ENCODE measurements at places on chromosomes 2 and 18.
A peak's percentile ranks its signal among the peaks of the same experiment; 100 is the strongest.

- DNase-seq, result no peak
Measured at GRCh38 chr2:45497355-45497754, 113.7 kb downstream of the SRBD1 start.

DNA sequence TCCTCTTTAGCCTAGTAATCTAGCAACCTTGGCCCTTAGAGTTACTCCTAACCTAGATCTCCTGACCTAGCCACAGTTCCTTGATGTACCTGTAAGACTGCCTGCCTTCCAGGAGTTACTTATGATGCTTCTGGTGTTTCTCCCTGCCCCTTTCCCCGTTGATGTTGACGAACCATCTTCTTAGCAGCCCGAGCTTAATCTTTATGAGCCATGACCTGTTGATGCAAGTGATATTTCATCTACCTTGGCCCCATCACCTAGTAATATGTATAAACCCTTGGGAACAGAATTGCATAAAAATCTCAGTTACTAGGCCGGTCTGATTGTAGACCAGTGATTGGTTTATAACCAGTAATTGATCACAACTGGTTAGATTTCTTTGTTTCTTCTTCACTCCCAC, 2.7 kb downstream of the IMPACT start:
- no peak for DNase-seq

DNA sequence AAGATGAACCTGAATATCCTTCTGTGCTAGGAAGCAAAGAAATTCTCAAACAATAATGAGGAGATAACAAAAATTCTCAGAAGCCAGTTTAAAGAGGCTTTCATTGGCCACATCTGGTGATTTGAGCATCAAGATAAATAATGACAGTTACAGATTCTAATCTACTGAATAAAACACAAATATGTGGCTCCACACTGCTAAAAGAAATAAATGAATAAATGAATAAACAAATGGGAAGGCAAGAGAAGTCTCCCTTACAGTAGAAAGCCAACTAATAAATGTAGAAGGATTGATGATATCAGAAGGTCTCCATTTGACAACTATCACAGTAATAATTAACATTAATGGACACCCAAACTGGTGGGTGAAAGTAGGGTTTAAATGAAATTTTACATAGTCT, 54.6 kb upstream of the ADAM23 start:
- DNase-seq, result no peak

DNA sequence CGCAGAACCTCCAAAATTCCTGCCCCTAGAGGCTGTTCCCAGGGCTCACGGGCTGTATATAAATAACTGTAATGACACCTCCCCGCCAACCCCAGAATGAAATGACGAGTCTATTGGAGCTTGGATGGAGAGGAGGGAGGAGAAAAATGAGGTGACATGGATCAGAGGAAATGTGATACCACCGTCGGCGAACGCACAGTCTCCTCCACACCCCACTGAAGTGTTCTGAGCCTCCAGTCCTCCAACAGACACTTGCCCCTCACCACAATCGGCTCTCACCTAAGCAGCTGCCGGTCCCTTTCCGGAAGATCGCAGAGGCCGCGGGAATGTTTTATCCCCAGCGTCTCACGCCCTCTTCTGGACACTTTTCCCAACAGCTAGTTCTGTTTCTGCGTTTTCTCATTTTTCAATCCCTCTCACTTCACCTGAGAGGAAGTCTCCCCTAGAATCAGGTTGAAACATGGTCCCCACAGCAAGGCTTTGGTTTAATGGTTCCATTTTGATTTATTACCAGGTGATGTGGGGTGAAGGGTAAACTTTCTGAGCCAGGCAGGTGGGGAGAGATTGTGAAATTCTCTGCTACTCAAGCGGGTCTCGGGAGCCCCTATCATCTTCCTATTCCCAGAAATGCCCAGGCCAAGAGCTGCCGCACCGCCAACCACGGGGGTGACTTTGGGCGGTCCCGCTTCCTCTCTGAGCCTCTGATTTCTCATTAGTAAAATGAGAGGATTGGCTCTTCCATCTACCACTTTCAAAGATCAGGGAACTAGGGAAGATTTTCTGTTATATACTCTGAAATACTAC, 9.1 kb upstream of the MYO5B start:
- DNase-seq, result no peak

DNA sequence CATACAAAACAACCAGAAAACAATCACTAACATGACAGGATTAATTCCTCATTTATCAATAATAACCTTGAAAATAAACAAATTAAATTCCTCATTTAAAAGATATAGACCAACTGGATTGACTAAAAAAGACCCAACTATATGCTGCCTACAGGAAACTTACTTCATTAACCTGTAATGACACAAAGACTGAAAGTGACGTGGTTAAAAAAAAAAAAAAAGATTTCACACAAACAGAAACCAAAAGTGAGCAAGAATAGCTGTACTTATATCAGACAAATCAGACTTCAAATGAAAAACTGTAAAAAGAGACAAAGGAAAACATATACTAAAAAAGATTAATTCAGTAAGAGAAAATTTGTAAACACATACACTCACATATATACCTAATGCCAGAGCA, 201.2 kb downstream of the CCDC178 start:
- DNase-seq, result no peak

DNA sequence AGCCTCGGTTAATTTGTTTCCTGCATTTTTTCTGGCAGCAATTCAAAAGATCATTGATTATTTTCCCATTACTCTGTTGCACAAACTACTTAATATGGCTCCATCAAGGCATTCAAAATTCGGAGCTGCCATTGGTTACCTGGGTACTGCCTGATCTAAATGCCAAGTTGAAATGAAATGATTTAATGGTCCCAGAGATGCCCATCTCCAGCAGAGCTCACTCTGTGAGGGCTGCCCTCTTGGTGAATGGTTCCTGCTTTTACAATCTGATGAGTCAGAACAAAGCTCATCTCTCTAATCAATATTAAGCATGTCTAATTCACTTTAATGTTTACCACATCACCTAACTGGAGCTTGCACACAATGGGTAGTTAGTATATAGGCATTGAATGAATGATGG, 126.1 kb downstream of the CTNNA2 start:
- DNase-seq, result no peak

GRCh38 chr2:150681120-150681804, 193.8 kb upstream of the RND3 start:
- DNase-seq, result no peak

DNA sequence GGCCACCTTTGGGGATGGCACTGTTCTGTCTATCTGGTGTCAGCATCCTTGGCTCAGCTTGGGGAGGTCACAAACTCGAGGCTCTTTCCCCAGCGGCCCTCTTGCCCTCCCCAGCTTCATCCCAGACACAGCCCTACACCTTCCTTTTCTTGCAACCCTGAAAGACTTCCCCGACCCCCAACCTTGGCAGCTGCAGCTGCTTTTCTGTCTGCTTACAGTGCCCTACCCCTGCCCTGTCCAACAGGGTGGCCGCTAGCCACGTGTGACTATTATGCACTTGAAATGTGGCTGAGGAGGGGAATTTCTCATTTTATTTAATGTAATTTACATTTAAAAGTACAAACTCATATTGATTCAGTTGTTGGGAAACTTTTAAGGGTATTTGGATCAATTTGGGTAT, 41.3 kb downstream of the NGEF start:
- peak; percentile 44 for DNase-seq

Data from spleen (tissue), 13 donors.